ENCODE measurements at places on chromosomes 3 and 15.
A peak's percentile ranks its signal among the peaks of the same experiment; 100 is the strongest.

DNA sequence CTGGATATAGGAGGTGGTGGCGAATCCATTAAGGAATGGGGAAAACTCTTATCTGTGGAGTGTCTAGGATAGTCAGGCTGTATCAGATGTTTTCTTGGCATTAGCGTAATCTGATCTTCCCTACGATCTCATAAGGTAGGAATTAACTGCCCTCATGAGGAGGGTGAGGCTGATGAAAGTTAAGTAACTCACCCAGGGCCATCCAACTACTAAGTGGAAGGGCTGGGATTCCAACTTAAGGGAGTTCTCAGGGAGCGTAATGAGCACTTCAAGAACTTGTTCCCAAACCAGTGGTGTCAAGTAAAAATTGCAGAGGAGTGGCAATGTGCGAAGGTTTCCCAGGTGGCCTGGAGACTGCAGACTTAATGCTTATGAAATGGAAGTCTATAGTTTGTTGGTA is 55.9 kb upstream of the OSBPL11 start:
- DNase-seq, result no peak

- no peak for DNase-seq
Observed at GRCh38 chr3:147391781-147392624, 14.3 kb downstream of the ZIC4 start.

DNA sequence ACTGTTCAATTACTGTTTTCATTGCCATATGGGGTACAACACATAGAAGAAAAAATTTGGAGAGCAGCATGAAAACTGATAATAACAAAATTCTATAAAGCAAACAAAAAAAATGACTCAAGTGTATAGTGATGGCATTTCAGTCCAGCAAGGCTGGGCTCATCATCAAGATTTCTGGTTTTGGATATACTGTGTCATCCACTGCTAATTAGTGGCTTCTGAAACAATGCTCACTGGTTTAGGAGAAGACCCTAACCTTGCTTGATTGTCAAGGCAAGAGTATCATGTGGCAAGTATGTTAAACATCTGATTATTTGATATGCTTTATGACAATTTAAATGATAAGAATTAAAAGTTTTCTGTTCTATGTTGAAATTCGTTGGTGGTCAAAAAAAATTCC is 96.9 kb downstream of the RFX7 start:
- no peak for DNase-seq

GRCh38 chr3:58840949-58841348 is 174.4 kb upstream of the FAM3D start:
- DNase-seq, result no peak

GRCh38 chr3:46942076-46942475 is 34.5 kb downstream of the CCDC12 start:
- DNase-seq, result no peak

- peak; percentile 60 for DNase-seq
Observed at GRCh38 chr15:50907601-50908208, 778 bp upstream of the AP4E1 start.

DNA sequence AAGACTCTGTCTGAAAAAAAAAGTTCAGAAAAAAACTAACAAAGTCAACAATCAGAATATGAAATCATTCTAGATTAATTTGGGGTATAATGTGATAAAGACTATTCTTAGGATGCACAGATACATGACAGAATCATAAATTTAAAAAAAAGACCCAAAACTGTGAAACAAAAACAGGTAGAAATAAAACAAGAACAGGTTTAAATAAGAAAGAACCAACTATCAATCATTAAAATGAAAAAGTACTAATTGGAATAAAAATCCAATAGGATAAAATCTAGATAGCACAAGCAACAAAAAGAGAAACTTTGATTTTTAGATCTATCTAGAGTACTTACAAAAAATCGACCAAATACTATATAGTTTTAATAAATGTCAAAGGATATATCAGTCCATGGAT is 13.4 kb downstream of the TMEM202 start:
- no peak for DNase-seq

DNA sequence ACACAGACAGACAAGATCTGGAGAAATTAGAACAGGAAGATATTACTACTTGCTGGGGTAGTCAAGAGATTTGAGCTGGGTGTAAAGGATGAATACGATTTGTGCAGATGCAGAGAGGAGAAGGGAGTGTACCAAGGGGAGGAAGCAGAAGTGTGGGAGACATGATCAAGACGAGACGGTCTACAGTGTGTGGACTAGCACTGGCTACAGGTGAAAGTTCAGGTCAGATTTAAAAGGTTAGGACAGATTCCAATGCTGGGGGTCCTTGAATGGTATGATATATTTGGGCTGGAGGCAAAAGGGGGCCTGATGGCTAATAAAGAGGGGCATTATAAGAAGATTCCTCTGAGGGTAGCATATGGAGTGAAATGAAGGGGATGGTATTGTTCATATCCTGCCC is 12.1 kb downstream of the LDHAL6B start:
- DNase-seq, result no peak

- no peak for DNase-seq
Observed at GRCh38 chr15:71261418-71261817, 146.1 kb downstream of the THSD4 start.

GRCh38 chr3:4416961-4417360 is 50.1 kb downstream of the SUMF1 start:
- DNase-seq, result peak; percentile 36

DNA sequence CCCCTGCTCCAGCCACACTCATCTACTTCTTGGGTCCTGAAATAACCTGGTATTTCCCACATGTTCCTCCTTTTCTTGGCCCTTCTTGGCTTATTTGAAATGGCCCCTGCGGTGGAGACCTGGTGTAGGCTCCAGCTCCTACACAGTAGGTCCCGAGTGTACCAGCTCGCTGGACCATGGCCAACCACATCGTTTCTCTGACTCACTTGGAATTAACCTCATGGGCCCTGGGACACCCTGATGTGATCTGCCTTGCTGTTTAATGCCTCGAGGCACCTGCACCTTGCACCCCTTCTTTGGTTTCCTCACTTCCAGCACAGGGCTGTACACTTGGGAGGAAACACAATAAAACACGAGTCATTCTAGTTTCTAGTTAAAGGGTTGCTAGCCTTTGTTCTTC is 60.3 kb downstream of the FEM1B start:
- no peak for DNase-seq

DNA sequence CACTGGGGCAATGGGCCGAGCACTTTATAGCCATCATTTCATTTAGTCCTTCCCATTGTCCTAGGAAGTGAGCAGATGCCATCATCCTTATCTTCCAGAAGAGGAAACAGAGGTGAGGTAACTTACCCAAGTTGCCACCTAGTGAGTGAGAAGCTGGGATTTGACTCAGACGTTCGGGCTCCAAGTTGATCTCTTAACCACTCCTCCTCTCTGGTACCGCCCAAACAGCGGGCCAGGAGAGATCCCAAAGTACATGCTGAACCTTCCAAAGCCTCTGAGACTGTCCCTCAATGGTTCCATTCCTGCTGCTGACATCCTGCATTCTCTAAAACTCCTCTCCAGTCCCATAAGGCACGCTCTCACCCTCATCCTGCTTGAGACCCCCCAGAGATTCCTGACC is 56.2 kb downstream of the EXOG start:
- DNase-seq, result no peak

GRCh38 chr3:187618722-187619121 is 51.5 kb downstream of the SST start:
- DNase-seq, result no peak

- peak; percentile 61 for DNase-seq
Observed at GRCh38 chr3:71063773-71064290, 519.7 kb downstream of the FOXP1 start.

GRCh38 chr3:180646187-180646790 is 33.0 kb downstream of the CCDC39 start:
- no peak for DNase-seq

DNA sequence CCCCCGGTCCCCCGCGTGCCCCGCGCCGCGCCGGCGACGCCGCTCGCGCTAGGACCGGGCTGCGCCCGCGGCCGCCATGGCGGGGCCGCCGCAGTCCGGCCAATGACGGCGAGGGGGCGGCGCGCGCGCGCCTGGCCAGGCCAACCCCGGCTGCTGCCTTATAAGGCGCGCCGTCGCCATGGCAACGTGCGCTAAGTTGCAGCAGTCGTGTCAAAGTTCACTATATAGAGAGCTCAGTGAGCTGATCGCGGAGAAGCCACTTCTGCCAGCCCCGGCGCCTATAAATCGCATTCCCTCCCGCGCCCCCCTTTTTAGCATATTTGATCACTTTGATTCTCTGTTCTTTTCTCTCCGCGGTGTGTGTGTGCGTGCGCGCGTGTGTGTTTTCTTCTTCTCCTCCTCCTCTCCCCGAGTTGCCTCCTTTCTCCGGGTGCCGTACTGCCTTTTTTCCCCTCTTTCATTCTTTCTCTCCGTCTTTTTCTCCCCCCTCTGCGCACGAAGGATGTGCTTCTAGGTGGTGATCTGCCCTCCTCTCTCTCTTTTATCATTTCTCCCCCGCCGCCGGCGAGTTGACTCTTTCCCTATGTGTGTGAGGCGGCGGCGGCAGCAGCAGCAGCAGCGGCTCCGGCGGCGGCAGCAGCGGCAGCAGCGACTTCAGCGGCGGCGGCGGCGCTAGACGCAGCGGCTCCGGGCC is at the start of gene NR2F2:
Gene NR2F2 (plus strand): TSS at position 251 of the 694 bp plus-strand sequence. CDS start 1,406 bp downstream, outside the sequence.
- peak; percentile 26 for DNase-seq

DNA sequence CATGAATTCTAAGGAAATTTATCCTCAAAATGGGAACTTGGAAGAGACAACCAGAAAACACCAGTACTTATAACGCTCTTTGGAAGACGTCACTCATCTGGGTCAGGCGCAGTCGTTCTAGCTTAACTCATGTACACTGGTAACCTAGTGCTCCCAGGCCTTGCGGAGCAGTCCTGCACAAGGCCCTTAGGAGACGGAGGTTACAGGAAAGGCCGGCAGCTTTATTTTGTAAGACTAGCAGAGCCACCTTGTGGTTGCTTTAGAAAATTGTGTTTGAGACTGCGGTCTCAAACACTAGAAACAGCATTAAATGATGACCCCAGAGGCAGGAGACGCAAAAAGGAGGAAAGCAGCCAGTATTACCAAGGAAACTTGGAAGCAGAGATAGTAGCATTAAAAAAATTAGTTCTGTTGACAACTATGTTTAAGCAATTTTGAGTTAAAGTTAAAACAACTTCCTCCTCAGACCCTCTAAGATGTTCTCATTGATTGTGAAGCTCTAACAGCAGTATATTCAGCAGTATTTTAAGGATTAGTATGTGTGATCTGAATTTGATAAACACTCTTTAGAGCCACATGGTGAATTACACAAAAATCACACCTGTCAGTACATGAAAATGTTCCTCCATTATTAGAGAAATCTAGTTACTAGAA is 141.9 kb upstream of the C2CD4B start:
- DNase-seq, result no peak

DNA sequence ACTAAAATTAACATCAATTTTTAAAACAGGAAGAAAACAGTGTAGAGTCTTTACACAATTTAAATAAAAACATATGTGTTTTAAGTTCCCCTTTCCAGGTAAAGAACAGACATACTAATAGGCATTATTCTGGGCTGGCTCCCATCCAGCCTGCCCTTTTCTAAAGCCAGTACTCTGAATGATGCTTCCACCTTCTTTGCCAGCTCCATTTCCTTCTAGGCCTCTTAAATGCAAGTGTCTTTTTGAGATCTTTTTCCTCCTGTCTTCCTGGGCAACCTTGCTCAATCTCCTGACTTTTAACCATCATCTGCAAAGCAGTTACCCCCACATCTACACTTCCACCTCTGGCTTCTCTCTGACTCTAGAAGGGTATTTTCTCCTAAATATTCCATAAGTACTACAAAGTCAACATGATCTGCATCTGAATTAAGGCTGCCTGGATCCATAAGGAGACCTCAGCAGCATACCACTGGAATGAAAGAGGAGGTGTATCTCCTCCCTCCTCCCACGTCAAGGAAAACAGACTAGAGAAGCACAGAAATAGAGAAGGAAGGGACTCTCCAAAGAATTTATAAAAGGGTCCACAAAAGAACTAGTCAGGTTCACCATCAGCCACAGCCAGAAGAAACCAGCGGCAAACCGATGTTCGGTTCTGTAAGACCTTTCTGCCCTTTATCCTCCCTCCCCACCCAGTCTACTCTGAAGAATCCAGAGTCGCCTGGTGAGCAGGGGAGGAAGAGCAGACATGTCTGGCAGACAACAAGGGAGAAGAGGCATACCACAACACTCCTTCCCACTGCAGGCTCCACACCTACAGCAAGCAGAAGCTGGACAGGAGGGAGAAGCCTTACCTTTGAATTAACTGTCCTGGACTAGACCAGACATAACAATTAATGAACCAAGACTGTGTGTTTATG is 47.1 kb downstream of the GOLIM4 start:
- no peak for DNase-seq

GRCh38 chr3:42119561-42120355 is 28.6 kb downstream of the TRAK1 start:
- DNase-seq, result no peak

GRCh38 chr15:90519688-90520087 is 10.0 kb upstream of the CRTC3 start:
- DNase-seq, result no peak

- no peak for DNase-seq
Observed at GRCh38 chr3:88480822-88481221, 331.1 kb downstream of the C3orf38 start.

DNA sequence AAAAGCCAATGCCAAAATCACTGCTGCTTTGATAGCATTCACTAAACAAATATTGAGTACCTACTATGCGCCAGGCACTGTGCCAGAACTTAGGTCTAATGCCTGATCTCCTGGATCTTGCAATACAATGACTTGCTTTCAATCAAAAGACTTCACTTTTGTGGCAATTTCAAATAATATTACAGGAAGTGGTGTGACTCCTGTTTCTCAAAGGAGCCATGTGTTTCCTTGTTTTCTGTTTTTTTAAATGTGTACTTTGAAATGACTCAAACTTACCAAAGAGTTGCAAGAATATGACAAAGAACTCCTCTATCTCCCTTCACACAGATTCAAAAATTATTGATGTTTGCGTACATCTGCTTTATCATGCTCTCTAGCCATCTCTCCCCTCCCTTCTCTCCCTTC is 18.3 kb downstream of the OSBPL10 start:
- no peak for DNase-seq

- DNase-seq, result no peak
Observed at GRCh38 chr3:17412950-17413530, 329.4 kb downstream of the TBC1D5 start.

GRCh38 chr3:34533451-34533850 is 735.0 kb downstream of the PDCD6IP start:
- no peak for DNase-seq

- DNase-seq, result no peak
Observed at GRCh38 chr3:32488474-32489008, 14.1 kb downstream of the CMTM6 start.

DNA sequence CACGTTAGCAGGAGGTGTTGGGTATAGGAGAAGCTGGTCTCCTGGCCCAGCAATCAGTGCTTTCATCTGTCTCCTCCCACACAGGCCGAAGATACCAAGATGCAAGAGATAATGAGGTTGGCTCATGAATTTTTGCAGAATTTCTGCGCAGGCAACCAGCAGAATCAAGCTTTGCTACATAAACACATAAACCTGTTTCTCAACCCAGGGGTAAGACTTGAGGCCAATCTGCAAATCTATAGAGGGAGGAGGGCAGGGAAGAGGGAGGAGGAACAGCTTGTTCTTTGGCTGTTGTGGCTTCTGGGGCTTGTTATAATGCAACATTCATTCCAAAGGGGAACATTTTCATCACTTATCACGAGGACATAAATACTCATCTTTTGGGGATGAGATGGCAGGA is 195.3 kb downstream of the ITPR1 start:
- DNase-seq, result no peak

All from stimulated activated CD4-positive, alpha-beta T cell treated with anti-CD3 and anti-CD28 coated beads, Interleukin-2, amount 100 ng/mL, for 24 hours (primary cell).